ENCODE measurements at places on chromosomes 4 and X. TPM values are rescaled to one million over a fixed set of nuclear protein-coding genes. Genes with fewer than 3 reads are reported as not detected.
A peak's percentile ranks its signal among the peaks of the same experiment; 100 is the strongest.

DNA sequence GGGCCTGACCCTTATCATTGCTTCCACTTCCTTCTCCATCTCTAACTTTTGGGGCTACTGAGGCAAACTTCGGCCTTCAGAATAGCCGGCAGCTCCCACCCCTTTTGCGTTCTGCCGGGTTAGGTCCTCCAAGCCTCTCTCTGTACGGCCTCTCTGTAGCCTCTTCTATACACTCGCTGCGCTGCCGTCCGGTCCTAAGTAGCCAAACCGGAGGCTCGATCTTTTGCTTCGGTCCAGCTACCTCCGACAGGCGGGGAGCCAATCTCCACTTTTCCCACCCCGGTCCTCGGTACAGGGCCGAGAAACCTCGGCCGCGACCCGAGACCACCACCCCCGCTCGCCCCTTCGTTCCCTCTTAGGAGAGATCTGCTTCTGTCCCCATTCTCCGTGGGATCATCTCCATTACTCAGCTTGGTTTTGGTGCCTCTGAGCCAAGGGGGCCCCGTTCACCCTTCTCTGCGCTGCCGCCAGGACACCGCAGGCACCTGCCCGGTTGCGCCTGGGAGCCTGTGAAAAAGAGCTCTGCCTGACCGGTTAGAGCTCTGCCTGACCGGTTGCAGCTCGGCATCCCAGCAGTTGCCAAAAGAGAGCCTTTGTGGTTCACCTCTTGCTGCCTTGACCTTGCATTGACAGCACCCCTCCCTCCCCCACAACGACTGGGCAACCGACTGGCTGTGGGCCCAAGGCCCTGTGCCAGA, 1.0 kb upstream of the HTR2C start:
- no peaks in the 10 kb centered on the region for H3K36me3 ChIP-seq
- no peak for DNase-seq
- no peaks in the 10 kb centered on the region for H3K4me1 ChIP-seq
- no peak overlapping the region for H3K4me3 ChIP-seq
- peaks cover 55% of the 10 kb centered on the region for H3K27me3 ChIP-seq
- no peak overlapping the region for H3K27ac ChIP-seq

GAGE2A gene
- total RNA-seq, result not detected

LUZP4 gene
- not detected for total RNA-seq

ITIH6 gene
- not detected for total RNA-seq

- peak overlapping the region; percentile 36 for H3K4me3 ChIP-seq
- peak; percentile 46 for DNase-seq
- H3K27ac ChIP-seq, result no peak overlapping the region
- H3K36me3 ChIP-seq, result no peaks in the 10 kb centered on the region
- H3K27me3 ChIP-seq, result peaks cover 69% of the 10 kb centered on the region
- H3K4me1 ChIP-seq, result peaks cover 16% of the 10 kb centered on the region
Observed at GRCh38 chr4:81214144-81214880, 710 bp downstream of the PRKG2 start.

DNA sequence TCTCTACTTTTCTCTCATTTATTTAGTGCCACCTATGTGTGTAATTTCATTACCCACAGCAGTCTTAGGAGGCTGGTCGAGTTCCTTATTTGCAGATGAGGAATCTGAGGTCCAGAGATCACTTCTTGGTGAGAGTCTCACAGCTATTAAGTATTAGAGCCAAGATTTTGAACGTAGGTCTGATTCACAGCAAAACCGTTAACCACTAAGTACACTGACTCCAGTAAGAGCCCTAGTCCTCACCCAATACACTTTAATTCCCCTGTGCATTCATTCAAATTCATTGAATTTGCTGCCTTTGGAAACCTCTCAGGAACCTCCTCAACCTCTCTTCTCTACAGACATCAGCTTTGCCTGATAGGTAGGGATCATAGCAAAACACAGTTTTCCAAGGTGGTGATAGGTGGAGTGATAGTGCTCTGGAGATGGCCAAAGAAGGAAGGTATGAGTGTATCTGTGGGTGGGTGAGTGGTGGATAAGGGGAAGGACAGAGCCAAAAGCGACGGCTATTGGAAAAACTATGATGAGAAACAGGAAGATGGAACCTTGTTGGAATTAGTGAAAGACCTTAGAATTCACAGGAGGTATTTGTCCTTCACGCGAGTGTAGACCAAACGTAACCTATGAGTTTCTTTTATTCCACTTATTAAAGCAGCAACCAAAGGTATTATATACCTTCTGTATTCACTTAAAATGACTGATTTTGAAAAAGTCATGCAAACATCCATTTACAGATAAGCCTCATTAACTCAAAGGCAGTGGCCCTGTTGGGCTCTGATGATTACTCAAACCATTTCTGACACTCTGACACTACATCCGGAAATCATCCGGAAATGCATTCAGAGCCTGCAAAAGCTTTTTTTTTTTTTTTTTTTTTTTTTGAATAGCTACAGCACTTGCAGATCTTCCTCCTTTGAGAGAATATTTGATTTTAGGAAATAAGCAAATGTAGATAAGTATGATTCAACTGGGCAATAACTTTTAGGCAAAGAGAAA, 6.3 kb downstream of the FMR1 start:
- no peak for DNase-seq
- H3K27me3 ChIP-seq, result no peaks in the 10 kb centered on the region
- H3K36me3 ChIP-seq, result no peaks in the 10 kb centered on the region
- no peak overlapping the region for H3K27ac ChIP-seq
- peaks cover 19% of the 10 kb centered on the region for H3K4me1 ChIP-seq
- H3K4me3 ChIP-seq, result no peak overlapping the region

DNA sequence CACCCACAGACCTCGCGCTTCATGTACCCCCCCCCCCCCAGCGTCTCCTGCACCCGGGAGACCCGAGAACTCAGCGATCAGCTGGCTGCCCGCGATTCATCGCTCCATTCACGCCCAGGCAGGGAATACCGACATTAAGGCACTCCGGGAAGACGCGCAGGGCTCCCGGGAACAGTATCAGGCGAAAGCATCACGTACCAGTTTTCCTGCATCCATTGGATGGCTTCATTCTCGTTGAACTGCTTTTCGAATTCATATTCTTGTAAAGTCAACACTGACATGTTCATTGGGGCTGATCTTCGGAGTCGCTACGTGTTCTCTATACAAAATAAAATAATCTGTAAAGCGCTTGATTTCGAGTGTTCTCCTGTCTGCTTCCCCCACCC, 373 bp downstream of the ELOVL6 start:
- H3K4me1 ChIP-seq, result peaks cover 48% of the 10 kb centered on the region
- H3K27me3 ChIP-seq, result no peaks in the 10 kb centered on the region
- DNase-seq, result no peak
- peak overlapping the region; percentile 94 for H3K4me3 ChIP-seq

DNA sequence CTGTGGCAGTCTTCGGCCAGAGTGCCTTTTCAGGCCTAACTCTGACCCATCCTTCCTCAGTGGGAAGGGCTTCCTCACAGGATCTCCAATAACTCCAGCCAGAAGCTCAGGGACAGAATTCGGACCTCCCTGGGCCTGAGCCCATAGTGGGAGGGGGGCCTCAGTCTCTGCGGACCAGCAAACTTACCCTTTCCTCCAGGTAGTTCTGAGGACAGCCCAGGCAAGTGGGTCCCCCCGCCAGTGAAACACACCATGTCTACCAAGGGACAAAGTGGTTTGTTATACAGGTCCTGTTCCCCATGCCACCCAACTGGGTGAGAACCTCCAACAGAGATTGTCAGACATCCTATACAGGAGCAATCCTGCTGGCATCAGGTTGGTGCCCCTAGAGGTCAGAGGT, 350.4 kb downstream of the RAB28 start:
- DNase-seq, result no peak
- no peak overlapping the region for H3K4me3 ChIP-seq
- H3K4me1 ChIP-seq, result no peaks in the 10 kb centered on the region
- H3K36me3 ChIP-seq, result no peaks in the 10 kb centered on the region
- no peak overlapping the region for H3K27ac ChIP-seq

GRCh38 chr4:76212851-76213414, 691 bp downstream of the SCARB2 start:
- H3K36me3 ChIP-seq, result no peaks in the 10 kb centered on the region
- peaks cover 60% of the 10 kb centered on the region for H3K4me1 ChIP-seq
- H3K4me3 ChIP-seq, result peak overlapping the region; percentile 78

GRCh38 chr4:30959781-30960485, 239.8 kb downstream of the PCDH7 start:
- no peaks in the 10 kb centered on the region for H3K4me1 ChIP-seq
- no peaks in the 10 kb centered on the region for H3K36me3 ChIP-seq
- no peak overlapping the region for H3K4me3 ChIP-seq
- no peak overlapping the region for H3K27ac ChIP-seq
- no peak for DNase-seq

DMP1 gene
- not detected for total RNA-seq

FAM156B gene
- total RNA-seq, result 28.6 TPM

- no peak for DNase-seq
- no peaks in the 10 kb centered on the region for H3K27me3 ChIP-seq
- H3K4me1 ChIP-seq, result no peaks in the 10 kb centered on the region
- no peak overlapping the region for H3K27ac ChIP-seq
- no peaks in the 10 kb centered on the region for H3K36me3 ChIP-seq
- H3K4me3 ChIP-seq, result no peak overlapping the region
Observed at GRCh38 chr4:149995134-149995756, 83.0 kb upstream of the DCLK2 start.

DNA sequence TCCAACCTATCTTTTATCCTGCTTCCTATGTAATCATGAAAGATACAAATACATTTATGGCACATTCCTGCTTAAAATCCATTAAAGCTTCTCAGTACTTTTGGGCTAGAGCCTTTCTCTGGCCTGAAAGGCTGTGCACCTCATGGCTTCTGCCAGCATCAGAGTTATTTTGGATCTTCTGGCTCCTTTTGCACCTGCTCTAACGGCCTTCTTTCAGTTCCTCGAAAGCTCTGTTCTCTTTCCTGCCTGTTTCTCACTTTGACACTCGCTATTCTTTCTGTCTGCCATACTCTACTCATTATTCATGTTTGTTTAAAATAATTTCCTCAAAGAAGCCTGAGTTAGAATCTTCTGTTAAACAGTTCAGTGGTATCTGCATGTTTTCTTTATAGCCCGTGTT, 86.0 kb downstream of the LRP2BP start:
- no peaks in the 10 kb centered on the region for H3K4me1 ChIP-seq
- H3K4me3 ChIP-seq, result no peak overlapping the region
- DNase-seq, result no peak
- H3K27ac ChIP-seq, result no peak overlapping the region
- H3K27me3 ChIP-seq, result no peaks in the 10 kb centered on the region
- H3K36me3 ChIP-seq, result peaks cover 38% of the 10 kb centered on the region

DNA sequence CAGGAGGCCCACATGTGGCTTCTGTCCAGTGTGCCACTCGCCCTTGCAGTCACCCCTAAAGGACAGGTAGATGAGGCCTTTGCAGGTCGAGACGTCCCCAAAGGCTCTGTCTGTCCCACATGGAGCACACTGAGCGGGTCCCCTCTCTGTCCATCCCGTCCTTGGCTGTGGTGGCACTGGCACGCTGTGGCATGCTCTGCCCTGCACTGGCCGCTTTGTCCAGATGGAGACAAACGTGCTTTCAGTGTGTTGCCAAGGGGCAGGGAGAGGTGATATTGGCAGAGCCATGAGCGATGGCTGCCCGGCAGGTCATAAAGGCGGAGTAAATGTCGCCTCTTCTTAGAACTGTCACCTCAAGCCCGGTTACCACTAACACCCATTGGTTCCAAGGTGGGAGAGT, 86.9 kb upstream of the CLDN34 start:
- no peak overlapping the region for H3K4me3 ChIP-seq
- H3K36me3 ChIP-seq, result no peaks in the 10 kb centered on the region

GRCh38 chr4:6349896-6350603, 80.4 kb downstream of the WFS1 start:
- no peak overlapping the region for H3K27ac ChIP-seq
- H3K4me1 ChIP-seq, result no peaks in the 10 kb centered on the region
- DNase-seq, result peak; percentile 49
- H3K4me3 ChIP-seq, result no peak overlapping the region
- H3K27me3 ChIP-seq, result peaks cover 4% of the 10 kb centered on the region

GRCh38 chr4:147578051-147578476, 39.1 kb upstream of the TMEM184C start:
- no peaks in the 10 kb centered on the region for H3K4me1 ChIP-seq
- H3K27me3 ChIP-seq, result no peaks in the 10 kb centered on the region
- no peak for DNase-seq
- H3K36me3 ChIP-seq, result no peaks in the 10 kb centered on the region
- no peak overlapping the region for H3K27ac ChIP-seq

GRCh38 chr4:103018391-103019307, 856 bp downstream of the SLC9B1 start:
- no peak for DNase-seq
- peaks cover 17% of the 10 kb centered on the region for H3K4me1 ChIP-seq
- H3K4me3 ChIP-seq, result peak overlapping the region; percentile 36
- no peaks in the 10 kb centered on the region for H3K36me3 ChIP-seq
- no peaks in the 10 kb centered on the region for H3K27me3 ChIP-seq
- peak overlapping the region; percentile 93 for H3K27ac ChIP-seq

DNA sequence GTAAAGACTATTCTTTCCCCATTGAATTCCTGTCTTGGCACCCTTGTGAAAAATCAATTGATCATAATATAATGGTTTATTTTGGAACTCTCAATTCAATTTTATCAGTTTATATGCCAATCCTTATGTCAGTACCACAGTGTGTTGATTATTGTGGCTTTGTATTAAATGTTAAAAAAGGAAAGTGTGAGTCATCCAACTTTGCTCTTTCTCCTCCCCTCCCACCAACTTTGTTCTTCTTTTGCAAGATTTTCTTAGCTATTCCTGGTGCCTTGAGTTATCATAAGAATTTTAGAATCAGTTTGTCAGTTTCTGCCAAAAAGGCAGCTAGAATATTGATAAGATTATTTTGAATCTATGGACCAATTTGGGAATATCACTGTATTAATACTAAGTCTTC, 11.2 kb upstream of the RNF175 start:
- no peak for DNase-seq
- no peaks in the 10 kb centered on the region for H3K36me3 ChIP-seq
- no peak overlapping the region for H3K4me3 ChIP-seq
- H3K27ac ChIP-seq, result no peak overlapping the region

DNA sequence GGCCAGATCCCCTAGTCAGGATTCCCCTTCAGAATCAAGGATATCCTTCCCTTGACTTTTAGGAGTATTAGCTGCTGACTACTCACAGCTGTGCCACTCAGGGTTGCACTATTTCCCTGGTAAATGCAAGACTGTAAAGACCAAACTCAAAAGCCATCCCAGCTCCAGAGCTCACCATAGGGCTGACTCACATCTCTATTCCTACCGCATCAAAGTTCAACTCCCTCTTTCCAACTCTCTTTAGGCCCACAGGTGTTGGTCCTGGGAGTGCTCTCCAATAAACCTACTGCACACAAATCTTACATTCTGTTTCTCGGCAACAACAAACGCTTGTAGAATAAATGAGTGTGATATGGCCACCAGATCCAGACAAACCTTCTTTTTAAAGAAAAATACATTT, 109.6 kb downstream of the PPP3CA start:
- no peak overlapping the region for H3K27ac ChIP-seq
- no peaks in the 10 kb centered on the region for H3K27me3 ChIP-seq
- H3K36me3 ChIP-seq, result no peaks in the 10 kb centered on the region
- H3K4me3 ChIP-seq, result no peak overlapping the region

MTNR1A gene
- total RNA-seq, result 0.55 TPM

Data from stomach (tissue), 19 donors.